NCI-H1417 (cell line): ENCODE measurements at places on chromosomes 4 and X.

DNA sequence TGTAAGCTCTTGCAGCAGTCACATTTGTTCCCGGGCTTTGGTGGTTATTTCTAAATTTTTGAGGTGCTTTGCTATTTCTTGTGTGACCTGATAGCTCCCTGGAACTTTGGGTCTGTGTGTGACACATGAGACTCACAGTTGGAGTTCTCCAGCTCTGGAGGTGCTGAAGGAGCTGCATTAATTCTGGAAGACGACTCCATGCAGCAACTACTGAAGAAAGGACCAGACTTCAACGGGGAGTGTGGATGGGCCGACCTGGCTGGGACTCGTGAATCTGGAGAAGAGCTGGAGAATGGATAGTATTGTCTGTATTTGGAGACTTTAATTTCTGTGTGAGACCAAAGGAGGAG, 1.5 kb downstream of the MRFAP1 start:
- no peak for DNase-seq

DNA sequence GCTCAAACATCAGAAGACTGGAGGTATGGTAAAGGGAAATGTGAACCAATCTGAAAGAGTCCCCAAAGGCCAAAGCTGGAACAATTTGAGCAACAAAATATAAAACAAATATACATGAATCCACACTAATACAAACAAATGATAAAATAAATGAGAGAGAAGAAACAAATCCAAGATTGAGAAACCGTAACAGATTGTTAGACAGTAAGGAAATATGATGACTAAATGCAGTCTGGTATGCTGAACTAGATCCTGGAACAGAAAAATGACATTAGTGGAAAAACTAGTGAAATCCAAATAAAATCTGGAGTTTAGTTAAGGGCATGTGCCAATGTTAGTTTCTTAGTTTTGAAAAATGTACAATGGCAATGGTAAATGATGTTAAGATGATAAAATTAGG, 15.9 kb downstream of the PPA2 start:
- DNase-seq = no peak

DNA sequence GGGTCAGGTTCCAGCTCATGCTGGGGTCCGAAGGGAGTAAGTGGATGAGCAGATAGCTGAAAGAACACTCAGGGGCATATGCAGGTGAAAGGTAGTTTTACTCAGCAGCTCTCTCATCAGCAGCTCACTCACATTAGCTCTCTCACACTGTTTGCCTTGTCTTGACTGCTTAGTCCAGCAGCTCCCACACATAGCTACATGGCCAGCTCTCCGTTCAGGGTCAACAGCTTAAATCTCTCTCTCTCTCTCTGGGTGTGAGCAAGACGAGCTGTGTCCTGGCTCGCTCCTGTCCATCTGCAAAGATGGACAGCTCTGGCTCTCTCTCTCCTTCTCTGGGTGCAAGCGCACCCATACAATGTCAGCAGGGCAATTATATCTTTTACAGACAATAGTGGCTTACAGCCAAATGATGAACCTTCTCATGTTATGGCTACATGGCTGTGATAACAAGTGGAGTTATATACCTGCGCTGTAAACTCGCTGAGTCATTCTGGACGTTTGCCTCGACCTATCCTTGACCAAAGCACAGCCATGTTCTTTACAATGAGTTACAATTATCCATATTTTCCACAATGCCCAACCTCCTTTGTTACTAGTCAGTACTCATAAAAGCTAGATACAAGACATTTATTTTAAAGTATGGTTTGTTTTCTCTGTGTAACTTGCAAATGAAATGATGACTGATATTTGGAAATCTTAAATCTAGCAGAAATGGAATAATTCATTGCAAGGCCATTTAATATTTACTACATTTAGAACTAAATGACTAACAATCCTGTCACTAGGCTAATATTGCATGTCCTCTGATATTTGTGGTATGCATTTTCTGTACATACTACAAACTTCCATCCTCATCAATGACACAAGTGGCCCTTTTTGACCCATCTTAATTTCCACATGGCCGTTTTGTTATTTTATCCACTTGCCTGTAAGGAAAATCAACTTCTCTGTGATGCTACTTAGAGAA, 9.3 kb downstream of the PAPSS1 start:
- no peak for DNase-seq

GRCh38 chr4:7837597-7838135, 102.0 kb downstream of the AFAP1 start:
- DNase-seq = no peak

GRCh38 chr4:71400810-71401209, 62.0 kb downstream of the SLC4A4 start:
- DNase-seq = no peak

DNA sequence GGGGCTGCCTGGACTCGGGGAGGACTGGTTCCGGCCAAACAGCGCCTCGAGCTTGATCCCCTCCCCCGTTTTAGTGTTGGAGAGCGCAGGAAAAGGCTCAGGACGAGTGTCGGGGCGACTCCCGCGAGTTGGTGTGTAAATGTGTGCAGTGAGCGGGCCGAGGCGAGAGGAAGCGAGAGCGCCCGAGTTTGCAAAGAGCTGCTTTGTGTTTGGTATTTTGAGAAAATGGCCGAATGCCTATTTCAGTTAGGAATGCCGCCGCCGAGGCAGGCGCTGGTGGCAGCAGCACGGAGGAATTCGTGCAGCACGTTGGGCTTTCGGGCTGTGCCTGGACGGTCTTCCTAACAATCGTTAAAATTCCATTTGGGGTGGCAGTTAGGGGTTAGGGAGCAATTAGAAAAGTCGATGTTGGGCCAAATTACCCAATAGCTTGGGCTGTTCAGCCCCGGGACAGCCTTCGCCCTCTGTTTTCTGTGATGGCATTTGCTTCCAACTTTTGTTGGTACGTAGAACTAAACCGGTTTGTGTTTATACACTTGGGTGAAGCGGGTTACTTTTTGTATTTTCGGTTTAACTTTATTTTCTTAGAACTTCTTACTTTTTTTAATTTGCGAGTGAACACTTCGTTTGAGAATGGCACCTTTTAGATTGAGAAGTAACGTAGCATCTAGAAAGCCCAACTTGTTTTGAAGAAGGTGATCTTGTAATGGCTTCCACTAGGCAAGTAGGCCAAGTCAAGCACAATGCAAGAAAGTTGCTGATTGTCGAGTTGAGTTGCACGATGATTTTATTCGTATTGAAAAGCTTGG, 1.6 kb downstream of the REST start:
- DNase-seq = no peak

GRCh38 chrX:41025926-41026701, 59.1 kb upstream of the USP9X start:
- no peak for DNase-seq

- DNase-seq = no peak
Measured at GRCh38 chrX:70478526-70479245, 34.1 kb downstream of the DLG3 start.
